Stimulated activated CD8-positive, alpha-beta memory T cell treated with anti-CD3 and anti-CD28 coated beads, Interleukin-7, amount 100 ng/mL, for 24 hours (primary cell): ENCODE measurements at places on chromosomes 13 and 19.

- no peak for DNase-seq
Observed at GRCh38 chr19:14502334-14503092, 6.6 kb upstream of the GIPC1 start.

DNA sequence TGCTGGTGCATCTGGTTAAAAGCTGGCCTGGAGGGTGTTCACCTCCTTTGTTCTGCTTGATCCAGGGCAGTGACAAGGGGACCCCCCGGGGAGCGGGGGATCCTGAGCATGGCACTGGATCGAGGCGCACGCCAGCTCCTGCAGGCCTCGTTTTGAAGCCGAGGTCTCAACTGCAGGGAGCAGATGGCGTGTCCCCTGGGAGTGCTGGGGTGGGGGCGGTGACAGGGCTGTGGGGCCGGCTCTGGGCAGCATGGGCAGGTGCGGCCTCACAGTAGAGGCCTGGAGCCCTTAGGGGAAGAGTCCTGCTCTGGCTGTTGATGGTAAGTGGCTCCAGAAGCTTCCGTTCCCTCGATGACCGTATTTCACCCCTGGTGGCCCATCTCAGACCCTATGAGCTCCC lies 51.8 kb downstream of the CRTC1 start:
- no peak for DNase-seq

- no peak for DNase-seq
Observed at GRCh38 chr13:97111756-97112155, 110.4 kb upstream of the MBNL2 start.

DNA sequence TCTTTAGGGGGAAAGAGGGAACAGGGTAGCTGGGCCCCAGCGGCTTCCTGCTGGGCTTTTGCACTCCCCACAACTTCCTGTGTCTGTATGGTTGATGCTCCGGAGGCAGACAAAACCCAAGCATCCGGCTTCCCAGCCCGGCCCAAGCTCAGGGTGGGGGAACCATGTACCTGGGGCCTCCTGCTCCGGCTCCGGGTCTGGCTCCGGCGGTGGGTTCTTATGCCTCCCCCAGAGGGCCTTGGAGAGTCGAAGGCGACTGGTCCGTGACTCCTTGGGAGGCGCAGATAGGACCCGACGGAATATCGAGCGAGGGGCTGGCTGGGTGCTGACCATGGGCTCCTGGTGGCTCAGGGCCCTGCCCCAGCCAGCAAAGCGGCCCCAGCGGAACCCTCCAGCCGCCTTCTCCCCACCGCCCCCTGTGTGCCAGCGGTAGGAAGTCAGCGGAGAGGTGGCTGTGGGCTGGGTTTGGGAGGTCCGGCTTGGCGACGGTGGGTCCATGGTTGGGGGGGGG lies 428 bp downstream of the RASAL3 start:
- DNase-seq: peak; percentile 59

- no peak for DNase-seq
Observed at GRCh38 chr13:111906816-111907215, 160.1 kb upstream of the SOX1 start.

GRCh38 chr19:50590191-50590590 lies 22.0 kb upstream of the LRRC4B start:
- DNase-seq: no peak

GRCh38 chr13:35225582-35225981 lies 250.9 kb downstream of the MAB21L1 start:
- no peak for DNase-seq

DNA sequence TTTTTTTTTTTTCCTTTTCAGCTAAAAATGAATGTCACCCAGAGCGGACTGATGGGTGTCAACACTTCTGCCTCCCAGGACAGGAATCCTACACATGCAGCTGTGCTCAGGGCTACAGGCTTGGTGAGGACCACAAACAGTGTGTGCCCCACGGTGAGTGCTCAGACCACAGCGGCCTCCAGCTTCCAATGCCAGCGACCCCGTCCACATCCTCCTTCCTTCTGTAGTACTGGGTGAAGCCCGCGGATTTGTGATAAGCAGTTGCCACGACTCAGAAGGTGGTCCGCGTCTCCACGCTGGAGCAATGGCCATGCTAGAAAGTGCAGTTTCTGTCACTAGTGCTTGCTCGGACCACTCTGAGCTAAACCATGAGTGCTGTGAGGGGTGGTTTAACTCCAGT lies 6.0 kb downstream of the PROZ start:
- DNase-seq: no peak

DNA sequence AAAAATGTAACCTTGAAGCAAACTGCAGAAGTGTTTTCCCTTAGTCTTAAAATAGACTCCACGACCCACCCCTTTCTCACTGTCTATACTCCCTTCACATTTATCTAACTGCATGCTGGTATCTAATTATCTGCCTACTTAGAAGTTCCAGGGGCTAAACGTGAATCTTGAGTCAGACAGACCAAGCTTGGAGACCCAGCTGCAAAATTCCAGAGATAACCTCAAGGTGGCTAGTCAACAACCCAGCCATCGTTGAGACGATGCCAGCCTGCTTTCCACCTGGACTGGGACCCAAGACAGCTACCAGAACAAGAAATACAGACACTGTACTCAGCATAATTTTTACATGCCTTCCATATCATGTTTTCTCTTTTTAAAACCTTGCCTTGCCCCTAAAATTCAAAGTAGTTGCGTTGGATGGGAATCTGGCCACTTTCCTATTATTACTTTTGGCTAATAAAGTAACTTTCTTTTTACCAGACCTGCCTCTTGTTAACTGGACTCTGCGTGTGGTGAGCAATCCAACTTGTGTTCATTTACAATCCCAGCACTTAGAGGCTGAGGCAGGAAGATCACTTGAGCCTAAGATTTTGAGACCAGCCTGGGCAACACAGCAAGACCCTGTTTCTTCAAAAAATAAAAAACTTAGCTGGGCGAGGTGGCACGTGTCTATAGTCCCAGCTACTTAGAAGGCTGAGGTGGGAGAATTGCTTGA lies 82.3 kb downstream of the CDADC1 start:
- DNase-seq: no peak

GRCh38 chr19:46469541-46470185 lies 1.7 kb downstream of the PNMA8A start:
- no peak for DNase-seq

DNA sequence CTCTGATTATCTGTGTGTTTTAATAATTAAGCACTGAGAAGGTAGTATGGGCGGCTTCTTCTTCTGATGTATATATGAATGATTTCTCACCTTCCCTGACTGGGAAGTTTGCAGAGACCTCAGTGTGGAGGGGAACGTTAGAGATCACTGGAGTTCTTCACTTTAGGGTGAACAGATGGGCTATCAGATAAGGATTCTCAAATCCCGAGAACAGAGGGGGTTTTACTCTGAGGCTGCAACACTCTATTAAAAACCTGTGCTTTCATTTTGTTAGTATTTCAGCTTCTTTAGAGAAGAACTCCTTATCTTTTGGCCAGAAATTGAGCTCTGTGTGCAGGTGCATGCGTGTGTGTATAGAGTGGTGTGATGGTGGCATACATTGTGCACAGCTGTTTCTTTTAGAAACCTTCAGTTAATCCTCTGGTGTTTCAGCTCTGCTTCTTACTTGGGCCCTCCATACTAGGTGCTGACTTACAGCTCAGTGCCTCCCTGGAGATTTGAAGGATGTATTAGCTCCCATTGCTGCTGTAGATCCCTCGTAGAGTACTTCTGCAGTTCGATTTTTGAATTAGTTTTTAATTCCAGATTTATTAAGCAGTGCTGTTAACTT lies 45.3 kb upstream of the PCDH9 start:
- no peak for DNase-seq

DNA sequence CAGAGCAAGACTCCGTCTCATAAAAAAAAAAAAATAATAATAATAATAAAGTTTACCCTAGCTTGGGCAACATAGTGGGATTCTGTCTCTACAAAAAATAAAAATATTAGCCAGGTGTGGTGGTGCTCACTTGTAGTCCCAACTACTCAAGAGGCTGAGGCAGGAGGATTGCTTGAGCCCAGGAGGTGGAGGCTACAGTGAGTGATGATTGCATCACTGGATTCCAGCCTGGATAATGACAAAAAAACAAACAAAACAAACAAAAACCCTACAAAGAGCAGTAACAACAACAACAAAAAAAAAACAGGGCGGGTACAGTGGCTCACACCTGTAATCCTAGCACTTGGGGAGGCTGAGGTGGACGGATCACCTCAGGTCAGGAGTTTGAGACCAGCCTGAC lies 45.2 kb downstream of the ZNF331 start:
- DNase-seq: no peak

DNA sequence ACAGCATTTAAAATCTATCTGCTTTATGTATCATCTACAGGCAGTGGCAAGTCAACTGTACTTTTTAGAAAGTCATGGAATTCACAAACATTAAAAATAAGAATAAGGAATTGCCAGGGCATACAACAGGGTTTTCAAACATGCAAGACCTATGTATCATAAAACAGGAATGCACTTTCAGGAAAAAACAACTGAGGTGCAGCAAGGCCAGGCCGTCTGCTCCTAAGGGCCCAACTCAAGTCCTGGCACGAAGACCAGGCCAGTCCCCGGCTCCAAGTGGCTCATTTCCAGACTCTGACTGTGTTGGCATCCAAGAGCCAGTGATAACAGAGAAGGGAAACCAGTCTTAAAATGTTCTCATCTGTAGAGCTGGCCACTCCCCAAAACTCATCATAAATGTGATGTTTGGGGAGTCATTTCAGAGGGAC lies 7.1 kb downstream of the RFX2 start:
- no peak for DNase-seq

DNA sequence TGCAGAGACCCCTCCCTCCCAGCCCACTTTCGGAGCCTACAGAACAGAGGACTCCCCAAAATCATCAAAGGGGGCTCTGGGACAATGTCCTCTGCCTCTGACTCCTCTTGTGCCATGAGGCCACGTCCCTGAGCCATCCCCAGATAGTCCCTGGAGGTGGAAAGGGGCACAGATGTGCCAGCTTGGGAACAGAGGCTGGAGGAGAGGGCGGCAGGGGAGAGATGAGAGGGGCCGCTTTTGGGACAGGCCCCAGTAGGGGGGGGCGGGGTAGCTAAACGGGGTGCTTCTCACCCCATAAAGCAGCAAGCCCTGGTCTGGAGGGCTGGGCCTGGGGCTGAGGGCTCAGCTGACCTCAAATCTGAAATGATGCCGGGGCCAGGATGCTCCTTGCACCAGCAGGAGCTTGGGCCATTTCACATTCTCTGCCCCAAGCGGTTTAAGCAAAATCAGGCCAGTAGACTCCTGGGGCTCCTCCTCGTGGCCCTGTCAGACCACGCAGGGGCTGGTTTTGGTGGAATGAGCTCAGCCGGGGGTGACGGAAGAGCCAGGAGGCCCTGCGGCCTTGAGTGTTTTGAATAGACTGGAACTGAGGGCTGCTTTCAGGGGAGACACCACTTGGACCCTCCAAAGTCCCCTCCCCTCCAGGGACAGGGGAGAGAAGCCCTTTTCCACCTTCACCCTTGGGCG lies 27.1 kb downstream of the ONECUT3 start:
- DNase-seq: no peak

GRCh38 chr13:77536358-77536757 lies 852 bp downstream of the SCEL start:
- DNase-seq: no peak

DNA sequence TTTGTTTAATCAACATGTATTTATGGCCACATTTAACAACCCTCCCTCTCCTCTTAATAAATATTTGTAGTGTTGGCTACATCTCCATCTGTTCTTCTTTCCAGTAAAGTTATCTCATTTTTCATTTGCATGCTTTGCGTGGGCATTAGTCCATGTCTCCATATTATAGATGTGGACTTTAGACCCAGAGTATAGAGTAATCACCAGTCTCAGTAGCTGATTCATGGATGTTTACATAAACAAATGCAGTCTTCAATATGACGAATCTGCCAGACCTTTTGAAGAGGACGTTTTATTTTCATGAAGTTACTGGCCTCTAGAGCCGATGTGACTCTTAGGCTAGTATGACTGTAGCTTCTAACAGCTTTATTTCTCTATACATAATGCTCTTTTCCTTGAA lies 1546.2 kb downstream of the OLFM4 start:
- DNase-seq: no peak

DNA sequence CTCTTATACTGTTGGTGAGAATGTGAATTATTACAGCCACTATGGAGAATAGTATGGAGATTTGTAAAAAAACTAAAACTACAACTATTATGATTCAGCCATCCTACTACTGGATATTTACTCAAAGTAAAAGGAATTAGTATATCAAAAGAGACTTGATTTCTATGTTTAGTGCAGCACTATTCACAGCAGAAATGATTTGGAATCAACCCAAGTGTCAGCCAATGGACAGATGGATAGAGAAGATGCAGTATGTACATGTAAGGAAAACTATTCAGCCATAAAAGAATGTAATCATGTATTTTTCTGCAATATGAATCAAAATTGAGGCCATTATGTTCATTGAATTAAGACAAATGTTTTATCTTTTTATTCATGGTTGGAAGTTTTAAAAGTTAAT lies 1705.5 kb downstream of the SLITRK1 start:
- no peak for DNase-seq

GRCh38 chr19:33627526-33627925 lies 5.8 kb downstream of the CHST8 start:
- no peak for DNase-seq

- DNase-seq: no peak
Observed at GRCh38 chr19:45315304-45315703, 7.4 kb downstream of the CKM start.

GRCh38 chr19:36093687-36094086 lies 17.3 kb upstream of the OVOL3 start:
- DNase-seq: no peak

- DNase-seq: no peak
Observed at GRCh38 chr19:29245215-29245614, 32.3 kb upstream of the UQCRFS1 start.

DNA sequence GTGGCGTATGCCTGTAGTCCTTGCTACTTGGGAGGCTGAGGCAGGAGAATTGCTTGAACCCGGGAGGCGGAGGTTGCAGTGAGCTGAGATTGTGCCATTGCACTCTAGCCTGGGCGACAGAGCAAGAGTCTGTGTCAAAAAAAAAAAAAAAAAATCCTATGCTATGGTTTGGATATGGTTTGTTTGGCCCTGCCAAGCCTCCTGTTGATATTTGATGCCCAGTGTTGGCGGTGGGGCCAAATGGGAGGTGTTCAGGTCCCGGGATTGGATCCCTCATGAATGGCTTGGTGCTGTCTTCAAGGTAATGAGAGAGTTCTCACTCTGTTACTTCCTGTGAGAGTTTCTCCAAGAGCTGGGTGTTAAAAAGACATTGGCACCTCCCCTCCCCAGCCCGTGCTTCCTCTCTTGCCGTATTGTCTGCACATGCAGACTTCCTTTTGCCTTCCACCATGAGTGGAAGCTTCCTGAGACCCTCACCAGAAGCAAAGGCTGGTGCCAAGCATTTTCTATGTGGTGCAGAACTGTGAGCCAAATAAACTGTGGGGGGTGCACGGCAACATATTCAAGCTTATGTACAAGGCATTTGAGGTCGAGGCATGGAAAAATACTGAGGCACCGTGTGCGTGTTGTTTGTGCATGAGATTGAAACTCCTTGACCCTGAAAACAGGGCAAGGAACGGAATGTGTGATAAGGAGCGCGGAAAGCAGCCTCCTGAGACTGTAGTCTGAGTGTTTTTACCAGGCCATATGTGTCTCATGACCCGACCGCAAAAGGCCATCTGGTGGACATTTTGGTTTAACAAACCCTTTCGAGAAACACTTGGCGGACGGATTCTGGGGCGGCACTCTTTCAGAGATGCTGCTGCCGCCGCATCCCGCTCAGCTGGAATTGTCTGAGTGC lies 7.3 kb downstream of the SIGLEC9 start:
- no peak for DNase-seq

GRCh38 chr13:79108914-79109643 lies 297.0 kb downstream of the RBM26 start:
- DNase-seq: no peak
